ENCODE measurements at places on chromosomes 2 and 18.

DNA sequence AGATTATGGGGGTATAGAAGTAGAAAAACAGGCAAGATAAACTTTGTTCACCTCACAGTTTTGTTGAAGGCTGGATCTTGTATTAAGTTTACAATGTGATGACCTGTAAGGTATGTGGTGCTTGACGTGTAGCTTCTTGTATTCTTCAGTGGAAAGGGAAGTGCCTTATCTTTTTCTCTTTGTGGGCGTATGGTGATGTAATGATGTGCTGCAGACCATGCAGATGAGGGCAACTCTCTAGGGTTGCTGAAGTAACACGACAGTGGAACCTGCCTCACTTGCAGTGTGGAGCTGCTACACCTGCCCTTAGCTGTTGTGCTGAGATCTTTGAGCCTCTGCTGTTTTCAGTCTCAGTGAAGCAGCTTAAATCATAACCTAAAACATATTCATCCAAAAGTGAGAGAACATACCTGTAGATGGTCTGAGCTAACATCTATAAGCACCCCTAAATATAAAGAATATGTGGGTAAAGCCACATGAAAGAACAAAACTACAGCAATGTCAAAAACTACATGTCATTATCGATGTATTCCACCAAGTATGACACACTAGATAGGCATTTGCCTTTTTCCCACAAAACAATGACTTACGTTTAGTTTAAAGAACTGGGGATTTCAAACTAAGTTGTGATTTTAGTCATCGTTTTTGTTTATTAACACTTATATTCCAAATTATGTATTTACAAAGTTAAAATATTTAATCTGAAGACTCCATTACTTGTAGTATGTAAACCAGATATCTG lies 1144.1 kb downstream of the CNTNAP5 start:
- DNase-seq = peak; percentile 17

- peak; percentile 2 for DNase-seq
These were observed 214.5 kb downstream of the TMEM182 start for GRCh38 chr2:102975996-102976975.

DNA sequence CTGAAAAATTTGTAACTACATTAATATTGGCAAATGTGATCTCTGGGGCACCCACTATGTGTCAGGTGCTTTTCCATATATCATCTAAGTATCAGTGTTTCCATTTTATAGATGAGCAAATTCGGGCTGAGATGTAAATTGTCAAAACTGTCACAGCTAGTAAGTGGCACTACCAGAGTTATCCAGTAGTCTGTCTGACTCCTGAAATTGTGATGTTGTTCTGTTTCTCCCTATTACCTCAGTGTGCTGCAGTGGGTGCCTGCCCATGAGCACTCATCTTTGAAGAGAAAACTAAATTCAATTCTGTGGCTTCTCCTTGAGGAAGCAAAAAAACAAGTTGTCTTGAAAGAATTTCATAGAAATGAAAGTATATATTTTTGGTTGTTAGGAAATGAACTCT lies 467.4 kb upstream of the FANCL start:
- no peak for DNase-seq

GRCh38 chr2:207767461-207768167 lies 2.1 kb downstream of the FZD5 start:
- peak; percentile 43 for DNase-seq

DNA sequence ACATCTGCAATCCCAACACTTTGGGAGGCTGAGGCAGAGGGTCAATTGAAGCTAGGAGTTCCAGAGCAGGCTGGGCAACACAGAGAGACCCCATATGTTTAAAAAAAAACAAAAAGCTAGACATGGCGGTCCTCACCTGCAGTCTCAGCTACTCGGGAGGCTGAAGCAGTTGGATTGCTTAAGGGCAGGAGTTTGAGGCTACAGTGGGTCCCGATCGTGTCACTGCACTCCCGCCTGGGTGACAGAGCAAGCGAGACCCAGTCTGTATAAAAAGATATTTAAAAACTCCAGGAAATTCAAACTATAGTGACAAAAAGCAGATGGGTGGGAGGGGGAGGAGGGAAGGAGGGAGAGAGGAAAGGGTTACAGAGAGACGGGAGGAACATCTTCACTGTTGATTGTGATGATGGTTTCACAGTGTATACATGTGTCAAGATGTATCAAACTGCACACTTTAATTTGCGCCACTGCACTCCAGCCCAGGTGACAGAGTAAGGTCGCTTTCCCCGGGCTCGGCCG lies 942 bp upstream of the ZNF236 start:
- DNase-seq = no peak

DNA sequence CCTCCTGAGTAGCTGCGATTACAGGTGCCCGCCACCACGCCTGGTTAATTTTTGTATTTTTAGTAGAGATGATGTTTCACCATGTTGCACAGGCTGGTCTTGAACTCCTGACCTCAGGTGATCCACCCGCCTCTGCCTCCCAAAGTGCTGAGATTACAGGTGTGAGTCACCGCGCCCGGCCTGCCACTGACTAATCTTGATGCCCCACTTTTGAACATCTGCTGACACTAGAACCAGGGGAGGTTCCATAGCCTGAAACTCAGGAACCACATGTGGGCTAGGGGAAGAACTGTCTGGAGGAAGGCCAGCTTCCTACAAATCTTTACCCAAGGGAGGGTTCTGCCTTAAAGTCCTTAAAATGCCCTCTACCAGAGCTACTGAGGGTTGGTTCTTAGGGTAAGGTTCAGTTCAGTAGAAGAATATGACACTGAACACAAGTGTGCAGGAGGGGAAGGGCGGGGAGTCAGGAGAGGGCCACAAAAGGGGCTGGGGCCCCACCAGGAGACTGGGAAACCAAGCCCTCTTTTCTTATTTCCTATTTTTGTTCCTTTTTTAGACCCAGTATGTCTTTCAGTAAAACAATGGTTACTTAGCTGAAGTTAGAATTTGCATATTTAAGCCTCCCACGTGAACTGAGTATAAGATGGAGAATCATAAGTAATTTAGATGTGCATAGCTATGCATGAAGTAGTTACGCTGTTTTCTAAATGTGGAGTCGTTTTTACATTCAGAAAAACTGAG lies 6.3 kb upstream of the RAB31 start:
- DNase-seq = no peak

DNA sequence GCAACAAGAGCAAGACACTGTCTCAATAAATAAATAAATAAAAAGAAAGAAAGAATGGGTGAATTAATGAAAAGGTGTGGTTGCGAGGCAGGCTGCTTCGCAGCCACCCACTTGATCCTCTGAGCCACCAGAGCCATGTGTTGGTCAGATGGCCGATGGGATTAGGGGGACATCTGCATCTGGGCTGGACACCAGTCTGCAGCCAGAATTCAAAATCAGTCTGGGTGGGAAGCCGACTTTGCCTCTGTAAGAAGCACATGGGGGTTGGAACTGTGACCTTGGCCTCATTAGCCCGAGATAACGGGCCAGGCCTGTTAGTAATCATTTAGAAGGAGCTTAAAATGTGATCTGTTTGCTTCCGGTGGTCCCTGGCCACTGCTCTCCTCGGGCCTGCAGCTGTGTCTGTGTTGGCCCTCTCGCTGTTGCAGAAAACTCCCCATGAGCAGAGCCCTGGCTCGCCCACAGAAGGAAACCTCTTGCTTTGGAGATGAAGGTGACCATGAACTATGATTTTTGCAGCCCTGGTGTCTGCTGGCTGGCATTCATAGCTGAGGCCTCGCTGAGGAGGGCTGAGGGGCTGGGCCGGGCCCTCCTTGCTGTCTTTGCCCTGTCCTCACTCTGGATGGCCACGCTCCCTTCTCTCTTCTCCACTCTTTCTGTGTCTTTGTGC lies 94.4 kb downstream of the DYSF start:
- DNase-seq = no peak

DNA sequence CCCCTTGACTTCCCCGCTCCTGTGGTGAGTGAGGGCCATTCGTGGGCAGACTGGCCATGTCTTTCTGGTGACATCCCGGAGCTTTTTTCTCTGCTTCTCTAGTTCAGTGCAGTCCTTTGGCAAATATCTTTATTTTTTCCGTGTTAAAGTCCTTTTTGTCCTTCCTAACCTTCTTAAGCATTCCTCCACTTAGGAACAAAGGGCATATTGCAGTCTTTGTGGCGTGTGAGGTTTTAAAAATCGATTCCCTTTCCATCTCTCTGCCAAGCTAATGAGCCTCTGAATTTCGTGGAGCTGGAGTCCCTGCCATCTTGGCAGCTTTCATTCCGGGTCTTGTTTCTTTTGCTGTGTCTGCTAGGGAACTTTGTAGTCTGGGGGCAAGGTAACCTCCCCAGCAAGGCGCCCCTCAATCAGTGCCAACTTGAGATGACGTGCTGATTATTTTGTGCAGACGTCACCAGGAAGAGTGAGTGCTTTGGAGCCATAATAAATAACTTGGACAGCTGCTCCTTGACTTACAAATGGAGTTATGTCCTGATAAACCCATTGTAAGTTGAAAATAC lies 5.1 kb downstream of the CNNM3 start:
- DNase-seq = no peak

DNA sequence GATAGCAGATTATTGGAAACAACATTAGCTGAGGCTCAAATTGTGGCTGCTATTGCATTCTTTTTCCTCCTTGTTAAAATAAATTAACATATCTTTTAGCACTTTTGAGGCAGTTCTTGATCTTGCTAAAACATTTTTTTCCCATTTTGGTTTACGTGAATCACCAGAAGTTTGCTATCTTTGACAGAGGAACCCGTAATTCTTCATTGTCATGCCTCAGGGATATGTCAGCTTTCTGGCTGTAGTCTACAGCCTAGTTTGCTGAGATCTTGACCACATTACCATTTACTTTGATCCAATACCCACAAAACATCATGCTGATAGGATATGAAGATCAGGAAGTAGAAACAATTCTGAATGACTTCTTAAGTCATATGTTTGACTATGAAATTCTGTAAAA lies 25.1 kb upstream of the FANCL start:
- DNase-seq = no peak

- no peak for DNase-seq
These were observed 124.3 kb downstream of the PAX3 start for GRCh38 chr2:222174450-222174849.

DNA sequence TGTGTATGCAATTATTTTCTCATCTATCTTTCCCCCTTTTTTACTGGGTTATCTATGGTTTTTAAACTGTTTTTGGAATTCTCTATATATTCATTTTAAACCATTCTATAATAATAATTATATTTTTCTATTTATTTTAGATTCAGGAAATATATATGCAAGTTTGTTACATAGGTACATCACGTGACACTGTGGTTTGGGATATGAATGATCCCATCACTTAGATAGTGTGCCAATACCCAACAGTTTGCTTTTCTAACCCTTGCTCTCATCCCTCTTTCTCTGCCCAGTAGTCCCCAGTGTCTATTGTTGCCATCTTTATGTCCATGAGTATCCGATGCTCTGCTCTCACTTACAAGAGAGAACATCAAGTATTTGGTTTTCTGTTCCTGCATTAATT lies 65.8 kb upstream of the SPHKAP start:
- DNase-seq = no peak

- DNase-seq = peak; percentile 99
These were observed 57.7 kb upstream of the MAP4K3 start for GRCh38 chr2:39494784-39495251.

DNA sequence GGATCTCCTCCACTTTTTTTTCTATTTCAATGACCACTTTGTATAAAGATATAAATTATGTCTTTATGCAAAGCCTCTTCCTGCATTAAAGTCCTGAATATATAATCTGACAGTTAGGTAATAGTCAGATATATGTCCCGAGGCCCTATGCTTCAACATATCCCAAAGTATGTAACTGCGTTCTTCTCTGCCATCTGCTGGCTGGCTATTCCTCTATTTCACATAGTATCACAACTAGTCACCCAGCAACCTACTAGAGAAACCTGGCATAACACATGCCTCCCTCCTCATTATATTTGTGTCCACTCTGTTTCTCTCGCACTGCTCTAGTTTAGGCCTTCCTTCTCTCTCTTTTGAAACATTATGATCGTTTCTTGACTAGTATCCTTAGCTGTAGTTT lies 640.8 kb downstream of the DPP10 start:
- DNase-seq = no peak

GRCh38 chr2:54957321-54957999 lies 92.8 kb downstream of the RTN4 start:
- DNase-seq = no peak

- DNase-seq = peak; percentile 16
These were observed 21.9 kb downstream of the INO80D start for GRCh38 chr2:206064077-206064476.

GRCh38 chr2:137870682-137871081 lies 93.6 kb upstream of the HNMT start:
- no peak for DNase-seq

- peak; percentile 55 for DNase-seq
These were observed 8.6 kb downstream of the SPATS2L start for GRCh38 chr2:200314976-200315567.

DNA sequence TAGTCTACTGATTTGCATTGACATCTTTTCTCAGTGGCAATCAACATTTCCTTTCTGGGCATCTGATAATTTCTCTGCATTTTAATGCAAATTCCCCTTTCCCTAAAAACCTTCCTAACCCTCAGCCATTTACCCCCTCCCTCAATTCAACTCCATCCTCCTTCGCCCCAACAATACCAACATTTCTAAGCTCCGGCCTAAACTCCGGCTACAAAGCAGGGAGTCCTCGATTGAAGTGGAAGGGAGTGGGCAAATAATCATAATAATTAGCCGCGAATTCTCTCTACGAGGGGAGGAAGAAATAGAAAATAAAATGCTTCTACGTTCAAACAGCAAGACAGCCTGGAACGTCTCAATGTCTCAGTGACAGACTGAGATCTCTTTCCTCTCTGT lies 4.6 kb downstream of the BCL11A start:
- no peak for DNase-seq

DNA sequence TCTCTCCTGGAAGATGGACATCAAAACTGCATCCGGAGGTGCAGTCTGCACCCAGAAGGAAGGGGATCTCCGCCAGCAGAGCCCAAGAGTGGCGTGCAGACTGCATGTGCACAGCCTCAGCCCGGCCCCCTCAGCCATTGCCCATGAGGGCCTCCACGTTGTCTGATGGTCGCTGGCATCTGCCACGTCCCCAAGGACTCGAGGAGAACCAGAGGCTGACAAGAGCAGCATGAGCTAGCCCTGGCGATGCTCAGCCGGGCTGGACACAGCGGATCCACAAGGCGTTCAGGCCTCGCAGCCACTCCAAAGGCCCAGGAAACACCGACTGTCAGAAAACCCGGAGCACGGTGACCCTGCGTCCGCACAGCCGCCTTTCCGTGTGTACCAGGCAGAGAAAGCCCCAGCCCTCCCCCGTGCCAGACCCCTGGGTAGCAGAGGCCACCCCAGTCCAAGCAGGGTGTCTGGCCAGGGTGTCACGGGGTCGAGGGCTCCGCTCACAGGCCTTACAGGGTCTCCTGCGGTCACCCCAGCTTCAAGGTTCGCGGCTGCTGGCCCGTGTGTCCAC lies 48.3 kb downstream of the SLC66A2 start:
- no peak for DNase-seq

GRCh38 chr18:24086082-24086481 lies 52.8 kb upstream of the CABYR start:
- no peak for DNase-seq
